Right atrium auricular region (tissue), 2 donors: ENCODE measurements at places on chromosomes 6 and 20. TPM values are rescaled to one million over a fixed set of nuclear protein-coding genes. Genes with fewer than 3 reads are reported as not detected.
A peak's percentile ranks its signal among the peaks of the same experiment; 100 is the strongest.

Gene CDC40
- 9.9 TPM for total RNA-seq

Gene MEI4
- 0.51 TPM for total RNA-seq

Gene C20orf202
- 0.20 TPM for total RNA-seq

GRCh38 chr6:89082486-89082891 lies 1.9 kb downstream of the PNRC1 start:
- H3K36me3 ChIP-seq: peaks cover 30% of the 10 kb centered on the region
- H3K27ac ChIP-seq: peak overlapping the region; percentile 100
- H3K4me3 ChIP-seq: peak overlapping the region; percentile 100
- no peak for DNase-seq
- H3K4me1 ChIP-seq: no peaks in the 10 kb centered on the region

- no peaks in the 10 kb centered on the region for H3K27me3 ChIP-seq
- no peak for DNase-seq
- no peaks in the 10 kb centered on the region for H3K36me3 ChIP-seq
Measured at GRCh38 chr6:157967486-157967885, 14.2 kb upstream of the SYNJ2 start.

- H3K27me3 ChIP-seq: no peaks in the 10 kb centered on the region
- H3K36me3 ChIP-seq: no peaks in the 10 kb centered on the region
- H3K4me3 ChIP-seq: no peak overlapping the region
- no peaks in the 10 kb centered on the region for H3K4me1 ChIP-seq
- no peak overlapping the region for H3K27ac ChIP-seq
- no peak for DNase-seq
Measured at GRCh38 chr20:62778058-62778457, 18.2 kb upstream of the MRGBP start.

Gene NTSR1
- total RNA-seq: not detected
